Vagina (tissue), 2 donors: ENCODE measurements at places on chromosomes 7 and 10.

DNA sequence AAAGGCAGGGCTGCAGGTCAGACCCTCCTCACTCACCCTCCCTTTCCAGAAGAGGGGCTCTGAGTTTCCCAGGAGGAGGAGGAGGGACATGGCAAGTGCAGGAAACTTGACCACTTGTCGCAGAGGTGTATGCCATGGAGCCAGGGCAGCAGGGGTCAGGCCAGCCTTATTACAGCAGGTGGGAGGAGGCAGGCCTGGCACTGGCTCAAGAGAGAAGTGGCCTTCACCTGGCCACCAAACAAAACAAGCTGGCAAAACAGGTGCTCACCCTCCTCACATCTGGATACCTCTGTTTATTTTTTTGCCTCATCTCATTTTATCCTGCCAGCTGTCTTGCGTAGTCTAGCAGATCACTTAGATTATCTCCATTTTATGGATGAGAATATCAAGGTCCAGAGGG lies 12.5 kb downstream of the COL13A1 start:
- no peak for DNase-seq
- H3K36me3 ChIP-seq, result no peaks in the 10 kb centered on the region
- H3K27me3 ChIP-seq, result no peaks in the 10 kb centered on the region
- no peaks in the 10 kb centered on the region for H3K4me1 ChIP-seq

DNA sequence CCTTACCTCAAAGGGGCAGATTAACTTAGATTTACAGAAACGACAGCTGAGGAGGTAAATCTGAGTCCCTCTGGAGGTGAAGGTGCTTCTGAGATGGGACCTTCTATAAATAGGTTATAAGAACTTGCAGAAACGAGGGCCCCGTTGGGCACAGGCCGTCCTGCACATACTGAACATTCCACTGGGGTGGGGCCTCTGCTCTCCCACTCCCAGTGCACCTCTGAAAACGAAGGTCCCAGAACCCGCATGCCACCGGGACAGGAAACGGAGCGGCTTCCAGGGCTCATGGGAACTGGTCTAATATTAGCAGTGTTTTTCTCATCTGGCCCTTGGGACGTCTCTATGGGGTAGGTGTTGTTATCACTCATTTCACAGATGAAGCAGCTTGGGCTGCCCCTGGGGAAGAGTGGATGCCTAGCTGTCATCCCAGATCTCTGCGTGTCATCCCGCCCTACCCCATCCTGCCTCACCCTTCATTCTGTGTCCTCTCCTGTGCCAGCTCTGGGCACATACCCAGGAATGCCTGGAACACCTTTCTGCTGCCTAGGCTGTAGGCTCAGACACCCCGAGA lies 19.6 kb downstream of the C10orf62 start:
- H3K4me3 ChIP-seq, result no peak overlapping the region
- no peaks in the 10 kb centered on the region for H3K27me3 ChIP-seq
- no peaks in the 10 kb centered on the region for H3K36me3 ChIP-seq
- H3K27ac ChIP-seq, result no peak overlapping the region
- no peaks in the 10 kb centered on the region for H3K4me1 ChIP-seq

DNA sequence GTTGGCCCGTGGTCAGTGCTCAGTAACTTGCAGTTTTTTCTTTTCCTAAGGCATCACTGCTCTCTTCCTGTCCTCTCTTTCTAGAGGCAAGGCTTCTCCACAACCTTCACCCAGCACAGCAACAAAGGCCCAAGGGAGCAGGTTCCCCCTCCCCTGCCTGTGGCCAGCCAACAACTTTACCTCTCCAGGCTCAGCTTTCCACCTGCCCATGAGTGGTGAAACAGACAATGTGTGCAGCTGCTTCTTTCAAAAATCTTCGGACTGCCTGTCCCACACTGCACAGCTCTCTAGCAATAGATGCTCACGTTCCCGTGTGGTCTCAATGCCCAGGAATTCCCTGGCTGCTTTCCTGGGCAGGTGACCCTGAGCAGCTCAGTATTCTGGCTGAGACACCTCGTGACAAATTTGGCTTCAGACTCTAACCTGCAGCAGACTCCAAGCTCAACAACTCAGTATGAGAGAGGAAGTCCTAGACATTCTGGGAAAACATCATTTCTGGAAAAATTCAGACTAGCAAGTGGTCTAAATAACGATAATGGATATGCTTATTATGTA lies 28.9 kb upstream of the TMEM72 start:
- no peak overlapping the region for H3K4me3 ChIP-seq
- H3K27ac ChIP-seq, result no peak overlapping the region
- H3K27me3 ChIP-seq, result no peaks in the 10 kb centered on the region
- no peaks in the 10 kb centered on the region for H3K36me3 ChIP-seq
- no peak for DNase-seq
- peaks cover 17% of the 10 kb centered on the region for H3K4me1 ChIP-seq

DNA sequence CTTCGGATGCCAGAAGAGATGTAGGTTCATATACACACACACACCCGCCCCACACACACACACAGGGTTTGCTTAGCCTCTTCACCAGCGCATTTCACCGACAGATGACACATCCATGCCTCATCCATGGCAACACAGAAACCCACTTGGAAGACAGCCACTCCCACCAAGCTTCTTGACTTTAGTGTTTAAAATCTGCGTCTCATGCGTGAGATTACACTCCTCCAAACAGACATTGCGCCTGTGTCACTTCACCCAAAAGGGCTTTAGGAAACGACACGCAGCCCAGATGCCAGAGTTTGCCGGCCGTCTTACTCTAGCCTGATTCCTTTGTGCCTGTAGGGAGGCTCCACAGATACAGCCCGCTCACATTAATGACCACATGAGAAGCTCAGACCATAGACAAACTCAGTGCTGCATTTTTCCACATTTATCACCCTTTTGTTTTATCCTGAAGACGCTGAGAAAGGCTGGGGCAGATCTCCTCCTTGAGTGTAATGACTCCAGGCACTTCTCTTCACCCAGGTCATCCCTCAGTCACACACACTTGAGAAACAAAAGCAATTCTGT lies 73.8 kb downstream of the DIP2C start:
- no peak for DNase-seq
- no peak overlapping the region for H3K4me3 ChIP-seq
- no peaks in the 10 kb centered on the region for H3K27me3 ChIP-seq
- peaks cover 83% of the 10 kb centered on the region for H3K4me1 ChIP-seq

DNA sequence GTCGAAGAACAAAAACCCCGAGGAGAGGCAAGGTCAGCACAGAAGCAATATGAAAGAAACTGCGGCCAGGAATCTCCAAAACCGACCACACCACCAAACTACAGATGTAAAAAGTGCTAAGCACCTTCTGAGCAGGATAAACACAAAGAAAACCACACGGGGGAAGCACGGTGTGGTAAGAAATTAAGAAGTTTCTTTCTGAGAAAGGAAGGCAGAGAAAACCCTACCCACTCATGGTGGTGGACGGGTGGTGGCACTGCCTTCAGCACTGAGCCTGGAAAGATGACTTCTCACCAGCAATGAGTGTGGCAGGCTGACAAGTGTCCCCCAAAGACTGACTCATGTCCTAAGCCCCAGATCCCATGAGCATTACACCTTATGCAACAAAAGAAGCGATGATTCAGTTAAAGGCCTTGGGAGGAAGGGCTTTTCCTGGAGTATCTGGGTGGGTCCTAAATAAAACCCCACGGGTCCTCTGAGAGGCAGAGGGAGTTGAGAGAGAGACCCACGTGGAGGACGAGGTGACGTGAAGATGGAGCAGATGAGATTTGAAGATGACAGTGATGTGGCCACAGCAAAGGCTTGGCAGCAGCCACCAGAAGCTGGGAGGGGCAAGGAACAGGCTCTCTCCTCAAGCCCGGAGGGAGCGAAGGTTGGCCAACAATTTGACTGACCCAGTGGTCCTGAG lies 124.9 kb downstream of the DLG5 start:
- H3K27ac ChIP-seq, result no peak overlapping the region
- no peak for DNase-seq
- no peaks in the 10 kb centered on the region for H3K27me3 ChIP-seq
- H3K4me3 ChIP-seq, result no peak overlapping the region
- peaks cover 79% of the 10 kb centered on the region for H3K36me3 ChIP-seq

- H3K27ac ChIP-seq, result no peak overlapping the region
- H3K4me3 ChIP-seq, result no peak overlapping the region
- H3K36me3 ChIP-seq, result no peaks in the 10 kb centered on the region
- H3K27me3 ChIP-seq, result no peaks in the 10 kb centered on the region
- no peak for DNase-seq
These were observed 49.3 kb downstream of the EEPD1 start for GRCh38 chr7:36202398-36202797.

GRCh38 chr10:12822126-12822892 lies 179.2 kb downstream of the CCDC3 start:
- H3K27ac ChIP-seq, result no peak overlapping the region
- H3K36me3 ChIP-seq, result no peaks in the 10 kb centered on the region
- no peak overlapping the region for H3K4me3 ChIP-seq
- DNase-seq, result no peak

GRCh38 chr7:25613912-25614311 lies 385.6 kb upstream of the NPVF start:
- H3K4me3 ChIP-seq, result no peak overlapping the region
- DNase-seq, result no peak
- no peak overlapping the region for H3K27ac ChIP-seq
- no peaks in the 10 kb centered on the region for H3K4me1 ChIP-seq
- no peaks in the 10 kb centered on the region for H3K27me3 ChIP-seq
- no peaks in the 10 kb centered on the region for H3K36me3 ChIP-seq

DNA sequence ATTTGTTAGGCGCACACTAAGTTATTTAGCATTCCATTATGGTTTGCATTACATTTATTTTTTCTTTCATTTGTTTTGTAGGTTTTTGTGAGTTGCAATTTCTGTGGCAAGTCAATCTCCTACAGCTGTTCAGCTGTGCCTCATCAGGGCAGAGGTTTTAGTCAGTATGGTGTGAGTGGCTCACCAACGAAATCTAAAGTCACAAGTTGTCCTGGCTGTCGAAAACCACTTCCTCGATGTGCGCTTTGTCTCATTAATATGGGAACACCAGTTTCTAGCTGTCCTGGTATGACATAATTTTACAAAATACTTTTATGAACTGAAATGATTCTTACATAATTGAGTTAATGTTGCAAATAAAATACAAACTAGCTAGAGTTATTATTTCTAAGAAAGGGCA lies 29.5 kb downstream of the MIOS start:
- H3K4me3 ChIP-seq, result no peak overlapping the region
- no peak overlapping the region for H3K27ac ChIP-seq
- H3K4me1 ChIP-seq, result no peaks in the 10 kb centered on the region
- no peak for DNase-seq

GRCh38 chr7:78510580-78511188 lies 712.1 kb downstream of the PHTF2 start:
- H3K27ac ChIP-seq, result no peak overlapping the region
- no peak for DNase-seq
- H3K27me3 ChIP-seq, result no peaks in the 10 kb centered on the region

GRCh38 chr10:119531067-119531466 lies 11.5 kb downstream of the RGS10 start:
- no peak overlapping the region for H3K4me3 ChIP-seq
- no peaks in the 10 kb centered on the region for H3K36me3 ChIP-seq
- H3K4me1 ChIP-seq, result peaks cover 30% of the 10 kb centered on the region
- H3K27me3 ChIP-seq, result no peaks in the 10 kb centered on the region
- DNase-seq, result no peak
- no peak overlapping the region for H3K27ac ChIP-seq

DNA sequence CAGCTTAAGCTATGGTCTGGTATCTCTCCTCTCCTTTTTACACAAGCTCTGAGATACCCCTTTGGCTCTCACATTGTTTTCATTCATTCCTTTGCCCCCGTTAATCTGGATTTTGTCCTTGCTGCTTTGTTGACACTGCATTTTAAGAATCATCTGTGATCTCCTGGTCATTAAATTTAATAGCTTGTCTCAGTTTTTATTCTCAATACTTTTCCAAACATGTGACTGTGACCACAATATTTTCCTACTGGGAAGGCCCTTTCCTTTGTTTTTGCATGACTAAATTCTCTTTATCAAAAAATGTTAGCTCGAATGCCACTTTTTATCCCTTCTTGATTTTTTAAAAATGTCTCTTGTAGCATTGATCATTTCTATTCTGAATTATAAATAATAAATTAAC lies 171.2 kb downstream of the SUGCT start:
- H3K27ac ChIP-seq, result no peak overlapping the region
- H3K36me3 ChIP-seq, result no peaks in the 10 kb centered on the region
- DNase-seq, result no peak
- H3K27me3 ChIP-seq, result no peaks in the 10 kb centered on the region

GRCh38 chr7:158431941-158432347 lies 155.7 kb downstream of the PTPRN2 start:
- DNase-seq, result no peak
- no peaks in the 10 kb centered on the region for H3K36me3 ChIP-seq
- H3K4me1 ChIP-seq, result peaks cover 11% of the 10 kb centered on the region
- peak overlapping the region; percentile 42 for H3K27ac ChIP-seq
- H3K27me3 ChIP-seq, result no peaks in the 10 kb centered on the region
- no peak overlapping the region for H3K4me3 ChIP-seq

GRCh38 chr10:31464552-31464951 lies 145.5 kb downstream of the ZEB1 start:
- no peak overlapping the region for H3K4me3 ChIP-seq
- H3K27me3 ChIP-seq, result no peaks in the 10 kb centered on the region
- no peaks in the 10 kb centered on the region for H3K4me1 ChIP-seq
- no peaks in the 10 kb centered on the region for H3K36me3 ChIP-seq
- H3K27ac ChIP-seq, result no peak overlapping the region

DNA sequence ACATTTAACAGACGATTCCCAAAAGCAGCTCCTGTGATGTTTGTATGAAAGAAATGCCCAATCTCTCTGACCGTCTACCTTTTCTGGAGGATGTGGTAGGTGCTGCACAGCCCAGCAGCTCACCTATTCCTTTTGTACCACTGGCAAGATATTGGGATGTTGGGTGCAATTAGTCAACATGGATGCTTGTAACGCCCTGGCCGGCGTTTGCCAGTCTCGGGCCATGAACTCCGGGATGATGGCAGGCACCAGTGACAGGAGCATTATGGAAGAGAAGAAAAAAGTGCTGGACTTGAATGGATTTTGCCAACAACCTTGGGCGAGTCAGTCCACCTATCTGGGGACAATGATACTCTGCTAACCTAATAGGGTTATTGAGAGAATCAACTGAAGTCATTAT lies 69.0 kb upstream of the ZNF438 start:
- H3K4me1 ChIP-seq, result no peaks in the 10 kb centered on the region
- no peaks in the 10 kb centered on the region for H3K36me3 ChIP-seq
- H3K27ac ChIP-seq, result no peak overlapping the region

- no peak overlapping the region for H3K27ac ChIP-seq
- H3K36me3 ChIP-seq, result peaks cover 32% of the 10 kb centered on the region
- no peak overlapping the region for H3K4me3 ChIP-seq
- no peaks in the 10 kb centered on the region for H3K27me3 ChIP-seq
These were observed 35.8 kb downstream of the MINDY3 start for GRCh38 chr10:15824498-15824897.

- no peak overlapping the region for H3K4me3 ChIP-seq
- H3K27me3 ChIP-seq, result no peaks in the 10 kb centered on the region
- no peak for DNase-seq
- H3K36me3 ChIP-seq, result no peaks in the 10 kb centered on the region
- H3K27ac ChIP-seq, result no peak overlapping the region
- H3K4me1 ChIP-seq, result no peaks in the 10 kb centered on the region
These were observed 9.3 kb upstream of the AHR start for GRCh38 chr7:17289074-17289645.

GRCh38 chr10:7525314-7526016 lies 114.6 kb upstream of the SFMBT2 start:
- H3K27me3 ChIP-seq, result no peaks in the 10 kb centered on the region
- no peaks in the 10 kb centered on the region for H3K4me1 ChIP-seq
- H3K4me3 ChIP-seq, result no peak overlapping the region
- H3K36me3 ChIP-seq, result no peaks in the 10 kb centered on the region
